ENCODE measurements at places on chromosomes 6 and 20. TPM values are rescaled to one million over a fixed set of nuclear protein-coding genes. Genes with fewer than 3 reads are reported as not detected.

DNA sequence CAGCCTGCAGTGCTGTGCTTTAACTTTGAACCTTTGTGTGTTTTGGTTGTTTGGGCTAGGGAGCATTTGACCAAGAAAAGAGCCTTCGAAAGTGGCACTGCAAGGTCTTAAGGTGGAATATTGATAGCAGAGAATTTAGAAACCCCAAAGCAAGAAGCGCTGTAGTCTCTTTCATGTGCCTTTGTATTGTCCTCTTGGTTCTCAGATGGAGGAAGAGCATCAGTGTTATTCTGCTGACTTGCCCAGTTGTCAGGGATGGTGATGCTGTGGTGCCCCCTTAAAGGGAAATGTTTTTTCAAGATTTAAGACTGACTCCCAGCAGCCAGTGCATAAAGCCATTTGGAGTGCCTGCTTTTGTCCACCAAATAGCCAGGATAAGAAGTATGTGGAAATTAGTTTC is 102.7 kb upstream of the INSM1 start:
- no peak for DNase-seq

The JAG1 gene
- 169 TPM for polyA plus RNA-seq

The DNMT3B gene
- 7.6 TPM for polyA plus RNA-seq

DNA sequence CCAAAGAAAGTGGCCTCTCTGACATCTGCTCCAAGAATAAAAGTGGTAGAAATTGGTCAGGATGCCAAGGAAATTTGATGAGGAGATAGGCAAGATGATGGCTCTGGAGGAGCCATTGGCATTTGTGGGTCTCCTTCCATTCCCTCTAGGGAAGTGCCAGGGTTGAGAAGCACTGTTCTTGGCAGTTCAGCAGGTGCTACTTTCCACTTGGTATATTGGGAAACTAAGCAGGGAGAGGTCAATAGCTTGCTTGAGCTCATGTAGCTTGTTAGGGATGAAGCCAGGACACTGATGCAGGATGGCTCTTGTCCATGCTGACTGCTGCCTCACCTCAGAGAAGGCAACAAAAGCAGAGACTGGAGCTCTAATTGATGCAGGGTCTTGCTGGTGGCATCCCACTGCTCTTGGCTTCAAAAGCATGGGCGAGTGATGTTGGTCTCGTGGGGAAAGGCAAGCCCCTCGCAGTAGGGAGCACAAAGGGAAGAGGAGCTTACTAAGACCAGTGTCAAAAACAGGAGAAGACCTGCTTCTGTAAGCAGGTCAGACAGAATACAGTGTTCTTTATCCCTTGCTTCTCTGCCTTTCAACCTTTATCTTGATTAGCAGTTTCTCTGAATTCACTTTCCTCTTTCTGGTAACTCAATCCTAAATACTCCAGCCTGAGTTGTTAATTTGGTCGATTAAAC is 73.1 kb upstream of the RIPOR2 start:
- DNase-seq = no peak

The MYH7B gene
- polyA plus RNA-seq = 1.6 TPM

DNA sequence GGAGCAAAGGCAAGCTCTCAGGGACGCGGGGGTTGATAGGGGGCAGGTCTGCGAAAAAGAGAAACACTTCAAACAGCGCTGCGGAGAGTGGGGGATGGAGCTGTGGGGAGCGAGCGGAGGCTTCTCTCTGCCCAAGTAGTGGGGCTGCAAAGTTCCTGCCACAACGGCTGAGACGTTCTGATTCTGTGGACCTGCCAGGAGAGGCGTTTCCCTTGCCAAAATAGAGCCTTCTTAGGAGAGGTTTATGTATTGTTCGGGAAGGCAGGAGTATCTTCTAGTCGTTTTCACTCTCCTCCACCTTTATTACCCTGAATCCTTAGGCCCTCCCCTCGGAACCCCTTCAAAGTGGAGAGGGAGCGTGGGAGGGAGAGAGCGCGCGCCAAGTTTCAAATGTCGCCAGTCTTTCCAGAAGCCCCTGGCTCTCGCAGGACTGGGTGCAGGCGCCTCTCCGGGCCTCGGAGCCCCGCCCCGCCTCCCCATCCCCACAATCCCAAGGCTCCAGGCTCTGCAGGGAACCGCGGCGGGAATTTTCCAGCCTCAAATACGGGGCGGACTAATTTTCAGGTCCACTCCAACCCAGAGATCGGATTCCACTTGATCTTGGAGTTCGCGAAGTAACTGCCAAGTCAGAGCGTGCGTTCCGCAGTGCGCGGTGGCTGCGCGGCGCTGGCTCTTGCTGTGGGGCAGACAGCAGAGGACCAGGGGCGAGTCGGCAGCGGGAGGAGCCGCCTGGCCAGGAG is 10.0 kb upstream of the POU3F2 start:
- no peak for DNase-seq

- no peak for DNase-seq
These were observed 102.8 kb upstream of the SGK1 start for GRCh38 chr6:134420614-134421181.

- DNase-seq = no peak
These were observed 23.5 kb upstream of the LY86 start for GRCh38 chr6:6565069-6565468.

DNA sequence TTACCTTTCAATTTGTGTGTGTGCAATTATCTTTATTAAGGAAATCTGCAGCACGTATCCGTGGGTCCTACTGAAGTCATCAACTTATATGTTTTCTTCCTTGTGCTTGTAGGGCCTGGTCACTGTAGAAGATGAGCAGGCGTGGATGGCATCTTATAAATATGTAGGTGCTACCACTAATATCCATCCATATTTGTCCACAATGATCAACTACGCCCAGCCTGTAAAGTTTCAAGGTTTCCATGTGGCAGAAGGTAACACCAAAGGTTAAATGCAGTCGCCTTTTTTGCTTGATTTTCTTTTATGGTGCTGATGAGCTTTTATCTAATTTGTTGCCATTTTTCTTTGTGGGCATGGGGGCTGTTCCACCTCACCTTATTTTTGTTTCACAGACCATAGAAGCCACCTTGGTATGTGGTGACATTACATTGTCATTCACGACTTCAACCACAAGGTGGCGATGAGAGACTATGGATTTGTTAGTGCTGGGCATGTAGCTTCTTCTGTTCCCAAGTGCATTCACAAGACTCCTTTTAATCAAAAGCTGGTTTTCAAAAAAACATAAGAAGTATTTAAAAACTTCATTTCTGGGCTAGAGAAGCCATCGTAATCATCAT is 106.5 kb upstream of the LAMP5 start:
- DNase-seq = no peak

DNA sequence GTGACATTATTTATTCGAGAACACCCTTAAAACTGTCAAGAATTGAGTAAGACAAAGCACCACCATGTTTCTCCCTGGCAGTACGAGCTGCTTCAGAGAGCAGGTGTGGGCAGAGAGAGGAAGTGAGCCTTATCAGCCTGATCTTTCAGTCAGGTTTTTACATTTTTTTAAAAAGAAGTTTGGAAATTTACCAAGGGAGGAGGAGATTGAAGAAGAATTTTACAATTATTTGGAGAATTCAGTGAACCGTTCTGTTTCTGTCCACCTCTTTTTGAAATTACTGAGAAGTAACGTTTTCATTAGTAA is 75.5 kb downstream of the ZDHHC14 start:
- DNase-seq = no peak

GRCh38 chr20:44580581-44581268 is 1.7 kb upstream of the PKIG start:
- DNase-seq = no peak

- no peak for DNase-seq
These were observed 12.4 kb downstream of the GRM1 start for GRCh38 chr6:146041282-146041681.
